Pancreas (tissue), 10 donors: ENCODE measurements at places on chromosomes 3 and 15. TPM values are rescaled to one million over a fixed set of nuclear protein-coding genes. Genes with fewer than 3 reads are reported as not detected.

Gene ZNF774
- 4.6 TPM for total RNA-seq

Gene GPR149
- total RNA-seq = not detected

Gene HRH1
- 0.24 TPM for total RNA-seq

Gene XIRP1
- 0.09 TPM for total RNA-seq

Gene ALG1L2
- 0.78 TPM for total RNA-seq

- no peak overlapping the region for H3K27ac ChIP-seq
- no peak for DNase-seq
- no peak overlapping the region for H3K4me3 ChIP-seq
- H3K27me3 ChIP-seq = no peaks in the 10 kb centered on the region
- peaks cover 43% of the 10 kb centered on the region for H3K4me1 ChIP-seq
These were observed 32.0 kb downstream of the PIK3CA start for GRCh38 chr3:179179979-179180759.

- no peaks in the 10 kb centered on the region for H3K4me1 ChIP-seq
- DNase-seq = no peak
- no peaks in the 10 kb centered on the region for H3K36me3 ChIP-seq
- H3K27ac ChIP-seq = no peak overlapping the region
These were observed 175.6 kb downstream of the IL5RA start for GRCh38 chr3:2934541-2934940.

- no peaks in the 10 kb centered on the region for H3K36me3 ChIP-seq
- H3K4me1 ChIP-seq = no peaks in the 10 kb centered on the region
- DNase-seq = no peak
- no peaks in the 10 kb centered on the region for H3K27me3 ChIP-seq
These were observed 28.5 kb downstream of the RORA start for GRCh38 chr15:61200626-61201025.

DNA sequence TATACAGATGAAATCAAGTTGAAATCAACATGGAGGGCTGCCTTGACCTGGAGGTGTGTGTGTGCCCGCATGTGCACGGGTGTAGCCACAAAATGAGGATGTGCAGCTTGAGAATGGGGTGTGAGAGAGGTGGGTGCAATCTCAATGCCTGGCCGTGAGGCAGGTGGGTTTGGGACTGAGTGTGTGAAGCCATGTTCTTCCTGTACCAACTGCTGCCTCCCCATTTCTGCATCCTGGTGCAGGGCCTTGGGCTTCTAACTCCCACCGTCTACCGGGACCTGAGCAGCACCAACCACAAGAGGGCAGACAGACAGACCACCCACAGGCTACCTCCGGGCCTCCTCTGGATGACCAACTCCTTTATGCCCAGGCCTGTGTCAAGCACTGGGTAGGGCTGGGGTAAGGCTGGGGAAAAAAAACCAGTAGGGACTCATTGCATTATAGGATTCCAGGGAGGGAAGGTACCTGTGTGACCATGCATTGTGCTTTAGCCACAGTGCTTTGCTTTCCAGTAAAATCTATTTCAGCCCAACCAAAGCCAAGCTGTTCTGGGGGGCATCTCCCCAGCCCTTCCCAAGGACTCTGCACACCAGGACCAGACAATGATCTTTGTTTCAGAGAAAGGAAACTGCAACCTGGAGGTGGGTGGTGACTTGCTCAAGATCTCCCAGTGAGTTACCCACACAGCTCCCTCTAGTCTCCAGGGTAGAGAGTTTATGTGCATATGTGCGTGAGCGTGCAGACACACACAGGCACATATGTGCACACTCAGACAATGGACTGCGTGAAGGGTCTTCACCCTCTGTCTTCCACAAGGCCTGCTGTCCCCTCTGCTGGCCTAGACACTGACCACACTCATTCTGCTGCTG is 162.2 kb upstream of the TLE3 start:
- DNase-seq = no peak
- H3K4me3 ChIP-seq = no peak overlapping the region
- no peaks in the 10 kb centered on the region for H3K27me3 ChIP-seq
- no peaks in the 10 kb centered on the region for H3K4me1 ChIP-seq

- H3K4me1 ChIP-seq = no peaks in the 10 kb centered on the region
- no peak overlapping the region for H3K4me3 ChIP-seq
- no peak overlapping the region for H3K27ac ChIP-seq
- no peaks in the 10 kb centered on the region for H3K27me3 ChIP-seq
These were observed 62.0 kb downstream of the TLE3 start for GRCh38 chr15:70035719-70036077.

GRCh38 chr3:97917813-97918536 is 54.3 kb downstream of the RIOX2 start:
- no peaks in the 10 kb centered on the region for H3K36me3 ChIP-seq
- H3K27me3 ChIP-seq = no peaks in the 10 kb centered on the region
- no peak overlapping the region for H3K27ac ChIP-seq
- H3K4me3 ChIP-seq = no peak overlapping the region
- H3K4me1 ChIP-seq = no peaks in the 10 kb centered on the region

DNA sequence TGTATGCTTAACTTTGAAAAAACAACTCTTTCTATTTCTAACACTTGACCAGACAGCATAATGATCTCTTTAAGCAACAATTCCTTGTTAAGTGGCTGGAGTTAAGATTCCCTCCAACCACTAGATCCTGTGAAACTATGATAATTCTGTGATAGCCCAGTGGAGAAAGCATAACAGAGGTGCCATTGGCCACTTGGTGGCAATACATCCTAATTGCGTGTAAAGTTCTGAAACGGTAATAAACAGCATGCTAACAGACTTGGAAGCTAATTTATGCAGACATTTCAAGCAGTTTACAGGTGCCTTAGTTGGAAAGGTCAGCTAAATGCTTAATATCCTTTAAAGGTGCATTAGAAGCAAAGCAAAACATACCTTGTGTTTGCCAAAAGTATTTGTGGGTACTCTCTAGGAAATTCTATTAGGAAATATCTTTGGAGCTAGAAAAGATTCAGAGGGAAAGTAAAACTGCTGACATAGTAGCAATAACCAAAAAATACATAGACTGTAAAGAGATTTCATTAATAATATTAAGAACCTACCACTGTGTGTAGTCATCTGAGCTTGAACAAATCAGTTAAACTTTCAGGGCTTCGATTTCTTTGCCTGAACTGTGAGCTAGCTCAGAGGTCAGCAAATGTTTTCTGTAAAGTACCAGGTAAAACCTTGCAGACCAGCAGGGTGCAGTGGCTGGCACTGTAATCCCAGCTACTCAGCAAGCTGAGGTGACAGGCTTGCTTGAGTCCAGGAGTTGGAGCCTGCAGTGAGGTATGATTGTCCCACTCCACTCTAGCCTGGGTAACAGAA is 19.0 kb upstream of the CSTA start:
- no peak overlapping the region for H3K27ac ChIP-seq
- H3K36me3 ChIP-seq = no peaks in the 10 kb centered on the region
- DNase-seq = peak; percentile 57
- no peaks in the 10 kb centered on the region for H3K27me3 ChIP-seq
- peaks cover 24% of the 10 kb centered on the region for H3K4me1 ChIP-seq

DNA sequence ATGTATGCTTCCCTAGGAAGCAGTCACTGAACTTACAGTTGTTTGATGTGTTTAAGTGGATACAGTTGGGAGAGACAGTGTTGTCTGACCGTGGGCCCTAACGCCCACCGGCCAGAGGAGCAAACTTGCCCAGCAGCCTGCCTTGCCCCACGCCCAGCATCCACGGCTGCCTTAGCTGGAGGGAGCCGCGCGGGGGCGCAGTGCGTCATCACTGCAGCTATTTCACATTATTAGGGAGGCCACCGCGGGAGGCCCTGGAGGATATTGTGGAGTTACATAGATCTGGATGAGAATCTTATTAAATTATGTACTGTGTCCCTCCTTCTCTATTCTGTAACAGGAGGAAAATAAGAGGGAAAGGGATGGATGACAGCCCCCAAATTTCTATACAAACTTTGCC is 267.2 kb downstream of the GABRG3 start:
- H3K27ac ChIP-seq = no peak overlapping the region
- DNase-seq = no peak
- H3K4me1 ChIP-seq = no peaks in the 10 kb centered on the region
- H3K27me3 ChIP-seq = no peaks in the 10 kb centered on the region
- no peak overlapping the region for H3K4me3 ChIP-seq

GRCh38 chr3:68163968-68164367 is 509.6 kb upstream of the SUCLG2 start:
- no peak overlapping the region for H3K4me3 ChIP-seq
- H3K27me3 ChIP-seq = no peaks in the 10 kb centered on the region
- DNase-seq = no peak
- H3K4me1 ChIP-seq = no peaks in the 10 kb centered on the region
- no peaks in the 10 kb centered on the region for H3K36me3 ChIP-seq

DNA sequence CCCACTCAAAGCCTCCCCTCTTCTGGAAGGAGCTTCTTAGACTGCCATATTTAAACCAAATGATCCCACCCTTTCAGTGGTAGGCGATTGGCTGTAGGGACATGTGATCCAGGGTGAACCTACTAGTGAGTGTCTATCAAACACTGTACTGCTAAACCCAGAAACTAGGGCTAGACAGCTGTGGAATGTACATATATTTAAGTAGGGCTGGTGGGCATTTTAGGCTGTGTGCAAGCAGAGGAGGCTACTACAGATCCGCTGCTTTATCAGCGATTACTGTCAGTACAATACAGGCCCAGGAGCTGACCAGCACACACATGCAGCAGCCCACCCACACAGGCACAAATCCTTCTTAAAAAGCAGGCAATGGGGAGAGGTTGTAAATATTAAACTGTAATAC is 15.4 kb upstream of the LARP6 start:
- no peak for DNase-seq
- H3K27ac ChIP-seq = no peak overlapping the region
- H3K4me3 ChIP-seq = no peak overlapping the region

- H3K27me3 ChIP-seq = no peaks in the 10 kb centered on the region
- no peaks in the 10 kb centered on the region for H3K4me1 ChIP-seq
- H3K36me3 ChIP-seq = no peaks in the 10 kb centered on the region
These were observed 139.1 kb upstream of the P2RY1 start for GRCh38 chr3:152695840-152696239.

DNA sequence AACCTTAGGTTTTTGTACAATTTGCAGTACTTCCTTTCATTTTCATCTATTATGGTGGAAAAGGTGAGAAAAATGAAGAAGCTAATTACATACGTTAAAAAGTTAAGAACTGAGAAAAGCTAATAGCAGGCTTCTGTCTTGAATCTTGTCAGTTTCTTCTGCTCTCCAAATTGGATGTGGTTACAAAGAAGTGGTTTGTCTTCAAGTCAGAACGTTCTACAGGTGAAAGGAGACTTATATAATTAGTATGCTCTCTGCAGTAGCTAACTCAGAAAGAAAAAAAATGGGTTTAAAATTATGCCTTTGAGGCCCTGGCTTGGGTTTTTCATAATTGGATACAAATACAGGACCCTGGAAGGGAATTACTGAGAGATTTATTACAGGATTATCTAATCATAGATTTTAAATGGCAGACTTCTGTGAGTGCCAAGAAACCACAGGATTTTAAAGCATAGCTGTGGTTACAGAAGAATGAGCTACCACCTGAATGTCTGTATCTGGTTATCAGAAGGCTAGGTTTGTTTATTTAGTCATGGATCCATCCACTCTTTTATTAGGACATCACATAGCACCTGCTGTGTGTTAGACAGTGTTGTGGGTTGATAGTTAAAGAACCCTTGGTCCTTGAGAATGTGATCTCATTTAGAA is 528.1 kb upstream of the MCTP2 start:
- no peaks in the 10 kb centered on the region for H3K36me3 ChIP-seq
- H3K4me3 ChIP-seq = no peak overlapping the region
- H3K27ac ChIP-seq = no peak overlapping the region
- no peaks in the 10 kb centered on the region for H3K4me1 ChIP-seq

GRCh38 chr15:45399381-45400212 is 21.3 kb upstream of the GATM start:
- DNase-seq = no peak
- peaks cover 13% of the 10 kb centered on the region for H3K4me1 ChIP-seq
- no peaks in the 10 kb centered on the region for H3K27me3 ChIP-seq
- no peak overlapping the region for H3K4me3 ChIP-seq
- H3K36me3 ChIP-seq = no peaks in the 10 kb centered on the region
- H3K27ac ChIP-seq = peak overlapping the region; percentile 20

- no peak overlapping the region for H3K27ac ChIP-seq
- H3K4me1 ChIP-seq = no peaks in the 10 kb centered on the region
- no peak overlapping the region for H3K4me3 ChIP-seq
- no peaks in the 10 kb centered on the region for H3K36me3 ChIP-seq
- no peaks in the 10 kb centered on the region for H3K27me3 ChIP-seq
These were observed 974.4 kb upstream of the ALCAM start for GRCh38 chr3:104392327-104392726.

GRCh38 chr3:194682189-194682693 is 3.4 kb upstream of the FAM43A start:
- no peaks in the 10 kb centered on the region for H3K36me3 ChIP-seq
- no peak for DNase-seq
- no peaks in the 10 kb centered on the region for H3K27me3 ChIP-seq
- H3K4me3 ChIP-seq = no peak overlapping the region

DNA sequence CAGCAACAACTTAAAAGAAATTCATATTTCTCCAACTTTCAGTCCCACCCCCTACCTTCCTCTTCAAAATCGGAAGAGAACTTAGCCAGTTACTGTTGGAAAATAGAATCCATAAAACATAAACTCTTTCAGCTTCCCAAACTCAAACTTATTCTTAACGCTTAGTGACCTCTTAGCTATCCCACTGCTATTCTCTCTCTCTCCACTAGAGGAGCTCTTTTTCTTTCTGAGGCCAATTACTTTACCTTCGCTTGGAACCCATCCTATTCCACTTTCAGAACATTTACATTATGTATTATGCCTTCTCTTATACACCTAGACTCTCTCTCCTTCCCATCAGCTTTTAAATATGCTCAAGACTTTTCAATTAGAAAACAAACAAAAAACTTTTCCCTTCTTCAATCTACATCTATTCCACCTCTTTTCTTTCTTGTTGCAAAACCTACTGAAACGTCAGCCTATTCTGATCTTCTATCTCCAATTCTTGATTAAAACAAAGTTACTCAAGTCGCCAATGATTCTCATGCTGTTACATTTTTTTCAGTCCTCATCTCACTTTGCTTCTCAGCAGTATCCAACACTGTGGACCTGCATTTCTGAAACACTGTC is 13.4 kb upstream of the GHSR start:
- no peak overlapping the region for H3K4me3 ChIP-seq
- H3K4me1 ChIP-seq = peaks cover 4% of the 10 kb centered on the region
- no peak for DNase-seq
- no peaks in the 10 kb centered on the region for H3K27me3 ChIP-seq

DNA sequence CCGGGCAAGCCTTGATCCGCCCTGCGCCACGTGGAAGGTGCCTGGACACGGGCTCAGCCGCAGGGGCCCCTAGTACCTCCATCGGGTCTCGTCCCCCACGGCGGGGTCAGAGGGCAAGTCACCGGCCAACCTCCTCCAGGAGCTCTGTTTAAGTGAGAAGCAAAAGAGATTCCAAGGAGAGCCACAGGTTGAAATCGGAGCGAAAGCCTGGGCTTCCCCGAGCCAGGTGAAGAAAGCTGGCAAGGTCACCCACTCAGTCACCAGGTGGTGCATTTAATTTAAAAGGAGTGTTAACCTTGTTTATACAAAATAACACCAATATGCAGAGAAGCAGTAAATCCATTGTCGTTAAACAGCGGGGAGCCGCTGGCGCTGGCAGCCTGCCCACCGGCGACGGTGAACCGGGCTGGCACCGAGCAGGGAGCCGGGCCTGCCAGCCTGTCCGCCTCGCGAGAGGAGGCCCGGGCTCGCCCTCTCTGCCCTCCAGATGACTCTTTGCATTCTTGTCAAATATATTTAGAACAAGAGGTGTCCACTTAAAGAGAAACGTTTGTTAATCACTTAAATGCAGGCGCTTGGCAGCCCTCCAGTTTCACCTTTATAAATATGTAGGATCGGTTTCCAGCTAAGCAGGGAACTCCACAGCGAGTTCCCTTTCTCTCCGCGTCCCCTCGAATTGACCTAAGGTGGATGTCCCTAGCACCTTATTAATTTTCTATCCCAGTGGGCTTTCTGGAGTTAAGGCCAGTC is 277.3 kb upstream of the NR2F2 start:
- H3K4me3 ChIP-seq = peak overlapping the region; percentile 35
- H3K36me3 ChIP-seq = no peaks in the 10 kb centered on the region
- H3K27me3 ChIP-seq = no peaks in the 10 kb centered on the region
- no peak overlapping the region for H3K27ac ChIP-seq
- H3K4me1 ChIP-seq = peaks cover 7% of the 10 kb centered on the region
- DNase-seq = peak; percentile 36
